Tibial nerve (tissue), 4 donors: ENCODE measurements at places on chromosomes 5 and 9. TPM values are rescaled to one million over a fixed set of nuclear protein-coding genes. Genes with fewer than 3 reads are reported as not detected.

DNA sequence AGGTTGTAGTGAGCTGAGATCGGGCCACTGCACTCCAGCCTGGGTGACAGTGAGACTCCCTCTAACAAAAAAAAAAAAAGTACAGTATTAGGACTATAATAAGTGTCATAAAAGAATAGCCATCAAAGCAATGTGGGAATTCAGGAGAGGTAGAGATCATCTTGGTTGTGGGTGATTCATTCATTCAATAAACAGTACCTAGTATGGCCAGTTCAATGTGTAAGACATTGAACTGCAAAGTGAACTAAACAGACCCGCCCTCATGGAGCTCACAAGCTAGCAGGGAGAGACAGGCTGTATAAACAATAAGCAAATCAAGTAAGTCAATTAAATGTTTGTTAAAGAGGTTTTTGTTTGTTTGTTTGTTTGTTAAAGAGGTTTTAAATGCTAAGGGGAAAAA, 146.1 kb upstream of the RANBP3L start:
- DNase-seq, result no peak
- no peaks in the 10 kb centered on the region for H3K27me3 ChIP-seq
- H3K4me3 ChIP-seq, result no peak overlapping the region
- peaks cover 18% of the 10 kb centered on the region for H3K4me1 ChIP-seq

The CFAP90 gene
- not detected for total RNA-seq

The CDKN2B gene
- 28.2 TPM for total RNA-seq

The PLPP7 gene
- 14.4 TPM for total RNA-seq

DNA sequence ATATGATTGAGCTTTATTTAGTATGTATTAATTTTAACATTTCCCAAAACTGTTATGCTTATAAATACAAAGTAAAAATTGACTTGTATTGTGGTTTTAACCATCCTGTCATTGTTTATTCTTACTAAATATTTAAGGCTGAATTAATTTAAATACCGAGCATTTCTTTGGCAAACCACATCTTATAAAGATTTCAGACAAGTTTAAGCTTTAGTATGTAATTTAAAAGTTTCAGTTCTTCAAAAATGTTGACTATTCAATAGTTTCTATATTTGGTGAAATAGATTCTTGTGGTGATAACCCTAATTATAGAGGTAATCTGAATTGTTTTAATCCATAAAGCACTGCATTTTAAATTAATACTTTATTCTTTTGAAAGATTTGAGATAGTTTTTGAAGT, 65.5 kb downstream of the CCNH start:
- H3K36me3 ChIP-seq, result peaks cover 41% of the 10 kb centered on the region
- no peaks in the 10 kb centered on the region for H3K4me1 ChIP-seq
- no peaks in the 10 kb centered on the region for H3K27me3 ChIP-seq
- no peak for DNase-seq
- H3K4me3 ChIP-seq, result no peak overlapping the region

- H3K4me1 ChIP-seq, result no peaks in the 10 kb centered on the region
- no peak for DNase-seq
- no peak overlapping the region for H3K4me3 ChIP-seq
- H3K36me3 ChIP-seq, result no peaks in the 10 kb centered on the region
- no peak overlapping the region for H3K27ac ChIP-seq
Observed at GRCh38 chr5:99004960-99005359, 76.2 kb upstream of the CHD1 start.
